MCF 10A (cell line): ENCODE measurements at places on chromosomes 7 and 10.

DNA sequence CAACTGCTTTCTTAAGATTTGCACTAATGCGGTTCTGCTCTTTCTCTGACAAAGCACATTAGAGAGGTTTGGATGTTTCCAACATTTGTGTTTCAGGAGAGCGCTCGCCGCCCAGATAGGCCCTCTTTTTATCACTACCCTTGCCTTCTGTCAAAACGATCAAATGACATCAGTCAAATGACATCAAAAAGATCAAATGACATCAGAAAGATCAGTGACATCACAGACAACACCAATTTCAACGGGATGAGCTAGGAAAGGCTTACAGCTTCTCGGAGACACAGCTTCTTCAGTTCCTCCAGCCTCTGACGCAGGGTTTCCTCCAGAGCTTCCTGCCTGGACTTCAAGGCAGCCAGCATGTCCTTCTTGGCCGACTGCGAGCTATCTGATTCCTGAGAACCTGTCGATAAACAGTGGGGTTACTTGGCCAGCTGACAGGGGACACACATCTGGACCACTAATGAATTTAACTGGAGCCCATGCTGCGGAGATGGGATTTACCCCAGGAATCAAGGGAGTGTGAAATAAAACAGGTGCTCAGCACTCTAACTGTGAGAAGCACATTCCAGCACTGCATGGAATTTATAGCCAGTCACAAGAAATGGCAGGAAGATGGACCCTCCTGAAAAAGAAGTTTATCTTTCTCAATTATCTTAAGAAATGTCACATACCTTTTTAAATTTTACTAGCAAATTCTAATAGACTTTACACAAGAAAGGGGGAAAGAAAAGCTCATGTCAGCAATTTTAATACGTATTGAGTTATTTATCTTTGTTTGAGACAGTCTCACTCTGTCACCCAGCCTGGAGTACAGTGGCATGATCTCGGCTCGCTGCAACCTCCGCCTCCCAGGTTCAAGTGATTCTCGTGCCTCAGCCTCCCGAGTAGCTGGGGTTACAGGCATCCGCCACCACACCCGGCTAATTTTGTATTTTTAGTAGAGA is 88.2 kb downstream of the PRPF18 start:
- no peak overlapping the region for H3K27ac ChIP-seq
- H3K27me3 ChIP-seq: no peaks in the 10 kb centered on the region
- H3K4me3 ChIP-seq: no peak overlapping the region
- DNase-seq: no peak
- H3K4me1 ChIP-seq: no peaks in the 10 kb centered on the region

- peaks cover 4% of the 10 kb centered on the region for H3K36me3 ChIP-seq
- no peaks in the 10 kb centered on the region for H3K27me3 ChIP-seq
- peak overlapping the region; percentile 99 for H3K27ac ChIP-seq
- DNase-seq: peak; percentile 81
- H3K4me1 ChIP-seq: peaks cover 26% of the 10 kb centered on the region
- peak overlapping the region; percentile 41 for H3K4me3 ChIP-seq
These were observed 64.6 kb downstream of the CUX1 start for GRCh38 chr7:101882005-101882421.

DNA sequence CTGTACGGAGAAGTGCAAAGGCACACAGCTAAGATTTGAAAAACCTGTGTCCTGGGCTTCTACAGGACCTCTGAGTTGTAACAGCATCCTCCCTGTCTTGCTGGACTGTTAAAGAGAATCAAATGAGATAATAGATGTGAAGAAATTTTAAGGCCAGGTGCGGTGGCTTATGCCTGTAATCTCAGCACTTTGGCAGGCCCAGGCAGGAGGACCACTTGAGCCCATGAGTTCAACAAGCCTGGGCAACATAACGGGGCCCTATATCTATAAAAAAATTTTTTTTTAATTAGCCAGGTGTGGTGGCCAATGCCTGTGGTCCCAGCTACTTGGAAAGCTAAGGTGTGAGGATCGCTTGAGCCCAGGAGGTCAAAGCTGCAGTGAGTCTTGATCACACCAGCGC is 2.9 kb upstream of the ARHGAP21 start:
- H3K27ac ChIP-seq: no peak overlapping the region
- H3K36me3 ChIP-seq: peaks cover 5% of the 10 kb centered on the region
- DNase-seq: no peak
- no peak overlapping the region for H3K4me3 ChIP-seq

GRCh38 chr10:129655007-129655678 is 188.1 kb downstream of the MGMT start:
- H3K27ac ChIP-seq: no peak overlapping the region
- no peak for DNase-seq
- no peaks in the 10 kb centered on the region for H3K36me3 ChIP-seq
- no peak overlapping the region for H3K4me3 ChIP-seq

GRCh38 chr10:128071417-128071782 is 54.8 kb downstream of the MKI67 start:
- no peaks in the 10 kb centered on the region for H3K27me3 ChIP-seq
- H3K4me3 ChIP-seq: no peak overlapping the region
- DNase-seq: no peak
- H3K36me3 ChIP-seq: peaks cover 59% of the 10 kb centered on the region
- no peak overlapping the region for H3K27ac ChIP-seq

DNA sequence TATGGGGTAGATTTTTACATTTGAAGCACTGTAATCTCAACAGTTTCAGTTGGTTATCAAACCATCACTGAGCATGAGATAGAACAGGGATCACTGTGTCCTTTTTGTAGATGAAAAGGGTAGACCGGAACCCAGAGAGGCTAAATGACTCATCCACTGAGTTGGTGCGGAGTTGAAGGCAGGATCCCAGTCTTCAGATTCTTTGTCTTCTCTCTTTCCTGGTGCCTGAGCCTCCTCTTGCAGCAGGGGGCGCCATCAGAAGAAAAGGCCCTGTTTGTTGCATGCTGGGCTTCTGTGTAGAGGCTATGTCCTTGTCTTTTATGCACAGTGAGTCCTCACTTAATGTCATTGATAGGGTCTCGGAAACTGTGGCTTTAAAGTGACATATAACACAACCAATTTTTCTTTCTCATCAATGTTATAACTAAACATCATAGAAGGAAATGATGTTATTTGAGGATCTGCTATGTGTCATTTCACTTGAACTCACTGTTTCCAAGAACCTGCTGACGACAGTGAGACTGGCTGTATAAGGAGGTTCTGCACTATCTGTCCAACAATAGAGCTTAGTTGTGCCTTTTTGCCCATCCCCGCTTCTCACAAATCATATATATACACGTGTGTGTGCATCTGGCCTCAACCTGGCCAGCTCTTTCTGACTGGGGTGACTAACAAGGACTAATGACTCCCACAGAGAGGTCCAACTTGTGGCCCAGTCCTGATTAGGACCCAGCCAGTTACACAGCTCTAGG is 14.3 kb downstream of the ZNF282 start:
- H3K27ac ChIP-seq: no peak overlapping the region
- H3K4me1 ChIP-seq: no peaks in the 10 kb centered on the region
- H3K36me3 ChIP-seq: peaks cover 96% of the 10 kb centered on the region
- no peaks in the 10 kb centered on the region for H3K27me3 ChIP-seq

GRCh38 chr7:29843093-29843492 is 36.8 kb downstream of the WIPF3 start:
- no peaks in the 10 kb centered on the region for H3K36me3 ChIP-seq
- H3K27me3 ChIP-seq: peaks cover 81% of the 10 kb centered on the region
- H3K27ac ChIP-seq: no peak overlapping the region
- no peaks in the 10 kb centered on the region for H3K4me1 ChIP-seq
- no peak overlapping the region for H3K4me3 ChIP-seq
- DNase-seq: no peak

GRCh38 chr10:72616716-72617115 is 9.2 kb downstream of the MICU1 start:
- H3K4me1 ChIP-seq: no peaks in the 10 kb centered on the region
- no peaks in the 10 kb centered on the region for H3K36me3 ChIP-seq
- DNase-seq: no peak
- no peak overlapping the region for H3K27ac ChIP-seq

GRCh38 chr7:77727936-77728701 is 31.9 kb downstream of the RSBN1L start:
- peak overlapping the region; percentile 78 for H3K27ac ChIP-seq
- H3K4me1 ChIP-seq: peaks cover 26% of the 10 kb centered on the region
- peak overlapping the region; percentile 3 for H3K4me3 ChIP-seq
- H3K36me3 ChIP-seq: no peaks in the 10 kb centered on the region
- DNase-seq: peak; percentile 61

DNA sequence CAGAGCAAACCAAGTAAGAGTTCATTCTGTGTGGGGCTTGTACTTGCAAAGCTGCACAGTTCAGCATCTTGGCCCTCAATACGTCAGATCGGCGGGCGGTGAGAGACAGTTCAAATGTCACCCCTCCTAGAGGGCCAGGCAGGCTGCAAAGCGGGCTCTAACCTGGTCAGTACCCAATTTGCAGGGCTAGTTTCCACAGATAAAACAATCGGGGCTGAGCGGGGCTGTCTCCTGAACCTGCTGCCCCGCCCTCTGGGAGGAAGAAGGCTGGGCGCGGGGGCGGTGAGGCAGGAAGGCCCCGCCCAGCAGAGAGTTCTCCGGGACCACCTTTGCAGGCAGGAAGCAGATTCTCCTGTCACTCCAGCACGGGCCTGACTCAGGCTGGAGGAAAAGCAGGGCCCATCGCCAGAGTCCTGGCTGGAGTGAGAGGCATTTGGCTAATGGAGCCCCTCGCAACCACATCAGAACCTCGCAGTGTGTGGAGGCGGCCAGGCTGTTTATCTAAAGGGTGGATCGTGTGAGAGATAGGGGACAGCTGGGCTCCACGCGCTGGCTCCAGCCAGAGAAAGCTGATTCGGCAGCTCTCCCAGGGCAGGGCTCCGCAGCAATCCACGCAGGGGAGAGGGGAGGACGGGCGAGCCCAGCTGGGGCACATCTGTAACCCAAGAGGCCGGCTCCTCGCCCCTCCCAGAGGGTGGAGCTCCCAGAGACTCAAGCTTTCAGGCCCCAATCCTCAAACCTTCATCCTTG is 83.1 kb downstream of the SH3PXD2A start:
- peaks cover 13% of the 10 kb centered on the region for H3K4me1 ChIP-seq
- H3K36me3 ChIP-seq: peaks cover 4% of the 10 kb centered on the region

GRCh38 chr10:75353183-75353582 is 48.4 kb downstream of the ZNF503 start:
- H3K27ac ChIP-seq: no peak overlapping the region
- H3K4me1 ChIP-seq: peaks cover 9% of the 10 kb centered on the region
- no peak for DNase-seq
